Omental fat pad (tissue), 4 donors: ENCODE measurements at places on chromosomes 5 and 9. TPM values are rescaled to one million over a fixed set of nuclear protein-coding genes. Genes with fewer than 3 reads are reported as not detected.

TEX10 gene
- 15.8 TPM for total RNA-seq

NFIB gene
- 265 TPM for total RNA-seq

GRCh38 chr5:43117092-43117491, 3.6 kb upstream of the ZNF131 start:
- DNase-seq, result no peak

DNA sequence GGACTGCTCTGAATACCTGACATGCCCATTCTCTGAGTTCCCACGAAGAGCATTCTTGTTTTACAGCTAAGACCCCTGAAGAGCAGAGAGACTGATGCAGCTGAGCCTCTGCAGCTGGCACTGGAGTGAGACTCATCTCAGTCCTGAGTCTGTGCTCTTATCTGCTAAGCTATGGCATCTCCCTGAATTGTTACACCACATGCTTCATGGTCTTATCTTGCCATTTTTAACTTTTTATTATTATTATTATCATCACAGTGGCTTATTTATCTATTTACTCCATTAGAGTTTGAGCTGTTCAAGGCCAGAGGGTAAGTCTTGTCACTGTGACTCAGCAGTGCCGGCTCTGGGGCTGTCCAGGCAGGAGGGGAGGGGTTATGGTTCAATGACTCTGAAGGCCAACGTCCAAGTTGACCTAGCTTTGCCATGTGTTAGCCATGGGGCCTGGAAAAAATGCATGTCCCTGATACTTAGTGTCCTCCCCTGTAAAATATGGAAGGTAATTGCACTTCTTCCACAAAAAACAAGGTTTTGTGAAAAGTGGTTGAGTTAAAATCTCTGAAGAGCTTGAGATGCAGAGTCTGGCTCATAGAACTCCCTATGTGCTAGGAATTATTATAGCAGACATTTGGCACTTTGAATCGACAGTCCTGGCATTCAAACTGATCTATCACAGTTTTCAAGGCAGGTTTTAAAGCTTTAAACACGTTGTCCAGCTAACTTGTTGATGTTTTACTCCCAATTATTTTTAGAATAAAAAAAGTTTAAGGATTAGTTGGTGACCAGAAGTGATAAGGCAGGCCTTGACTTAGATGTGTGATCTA, 94.6 kb downstream of the ALDH1A1 start:
- DNase-seq, result no peak

DNA sequence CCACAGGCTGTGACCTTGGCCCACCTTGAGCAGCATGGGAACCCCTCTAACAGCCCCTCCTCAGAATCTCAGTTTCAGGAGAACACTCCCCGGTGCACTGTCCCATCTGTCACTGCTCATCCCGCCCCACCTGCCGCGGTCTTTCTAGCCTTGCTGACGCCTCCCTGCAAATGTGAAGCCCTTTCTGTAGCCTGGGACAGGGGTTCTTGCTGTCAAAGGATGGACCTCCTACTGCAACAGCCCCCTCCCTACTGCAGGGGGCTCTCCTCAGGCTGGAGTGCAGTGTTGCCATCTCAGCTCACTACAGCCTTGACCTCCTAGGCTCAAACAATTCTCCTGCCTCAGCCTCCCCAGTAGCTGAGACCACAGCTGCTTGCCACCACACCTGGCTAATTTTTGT, 20.0 kb downstream of the OR2V1 start:
- DNase-seq, result no peak
